A549 treated with ZK216348 at 1 μM for 4 hours (cell line): ENCODE measurements at places on chromosomes 1 and 21. TPM values are rescaled to one million over a fixed set of nuclear protein-coding genes. Genes with fewer than 3 reads are reported as not detected.

Gene C1QA
- not detected in 5 replicates for total RNA-seq

Gene TNFAIP8L2
- total RNA-seq: not detected in 5 replicates

Gene SERTAD4
- total RNA-seq: 0.59 to 2.1 TPM (median 0.84 TPM) in 5 replicates

Gene RGS8
- total RNA-seq: not detected in 5 replicates

Gene ETV3L
- total RNA-seq: not detected in 5 replicates

Gene CFHR3
- total RNA-seq: 0.14 to 0.47 TPM (median 0.32 TPM) in 5 replicates

Gene LRRC3
- 0.95 to 2.4 TPM (median 1.9 TPM) in 5 replicates for total RNA-seq

Gene LRRC53
- total RNA-seq: not detected in 5 replicates

Gene MPL
- 0.46 to 0.63 TPM in 2 of 5 replicates, not detected in the others for total RNA-seq

Gene NBPF20
- 3.0 to 4.4 TPM (median 3.2 TPM) in 5 replicates for total RNA-seq

Gene PDPN
- total RNA-seq: not detected in 5 replicates

Gene ACADM
- 28.4 to 43.1 TPM (median 31.7 TPM) in 5 replicates for total RNA-seq

Gene ZMYND12
- 0.23 to 1.2 TPM (median 0.33 TPM) in 5 replicates for total RNA-seq

Gene TIE1
- not detected in 5 replicates for total RNA-seq

Gene PLA2G2A
- total RNA-seq: not detected in 5 replicates

Gene SLC35F3
- total RNA-seq: 3.6 to 5.7 TPM (median 5.2 TPM) in 5 replicates

Gene KRTAP21-2
- not detected in 5 replicates for total RNA-seq

Gene C21orf58
- 3.0 to 5.3 TPM (median 4.6 TPM) in 5 replicates for total RNA-seq

Gene OR2L3
- not detected in 5 replicates for total RNA-seq

Gene FCGR1A
- not detected in 5 replicates for total RNA-seq

Gene MYBPH
- not detected in 5 replicates for total RNA-seq

Gene TRPM2
- total RNA-seq: 4.8 to 9.0 TPM (median 8.0 TPM) in 5 replicates

Gene FLG2
- not detected in 5 replicates for total RNA-seq

Gene ALX3
- not detected in 5 replicates for total RNA-seq

Gene S100A7
- not detected in 5 replicates for total RNA-seq

Gene ALDH4A1
- 7.2 to 15.1 TPM (median 14.3 TPM) in 5 replicates for total RNA-seq

Gene CYP4A22
- not detected in 5 replicates for total RNA-seq

Gene CYP2J2
- total RNA-seq: 0.08 TPM in 1 of 5 replicates, not detected in the others

Gene XPR1
- 16.9 to 34.6 TPM (median 22.9 TPM) in 5 replicates for total RNA-seq

Gene OR10X1
- total RNA-seq: not detected in 5 replicates

Gene CD84
- total RNA-seq: not detected in 5 replicates
